ENCODE measurements at places on chromosomes 1 and 21.
A peak's percentile ranks its signal among the peaks of the same experiment; 100 is the strongest.

- DNase-seq = peak; percentile 66
Measured at GRCh38 chr21:42353623-42354022, 2.8 kb upstream of the TFF2 start.

GRCh38 chr1:100657876-100658715 lies 61.4 kb upstream of the VCAM1 start:
- DNase-seq = no peak

DNA sequence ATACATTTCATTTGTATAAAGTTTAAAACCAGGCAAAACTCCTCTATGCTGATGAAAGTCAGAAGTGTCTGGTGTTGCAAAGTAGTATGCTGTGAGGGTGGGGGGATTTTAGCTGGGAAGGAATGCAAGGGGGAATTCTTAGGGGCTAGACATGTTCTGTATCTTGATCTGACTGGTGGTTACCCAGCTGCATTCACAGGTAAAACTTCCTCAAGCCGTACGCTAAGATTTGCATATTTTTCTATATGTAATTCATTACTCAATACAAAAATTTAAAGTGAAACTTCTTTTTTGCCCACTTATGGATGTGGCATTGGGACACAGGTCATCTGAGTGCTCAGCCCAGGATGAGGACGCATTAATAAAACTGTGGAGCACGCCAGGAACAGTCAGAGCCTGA lies 323.3 kb downstream of the PAPPA2 start:
- no peak for DNase-seq

- DNase-seq = no peak
Measured at GRCh38 chr1:7405844-7406500, 365.1 kb upstream of the VAMP3 start.

All from MV-4-11 (cell line).